GM03348 (cell line): ENCODE measurements at places on chromosomes 1 and 21.

DNA sequence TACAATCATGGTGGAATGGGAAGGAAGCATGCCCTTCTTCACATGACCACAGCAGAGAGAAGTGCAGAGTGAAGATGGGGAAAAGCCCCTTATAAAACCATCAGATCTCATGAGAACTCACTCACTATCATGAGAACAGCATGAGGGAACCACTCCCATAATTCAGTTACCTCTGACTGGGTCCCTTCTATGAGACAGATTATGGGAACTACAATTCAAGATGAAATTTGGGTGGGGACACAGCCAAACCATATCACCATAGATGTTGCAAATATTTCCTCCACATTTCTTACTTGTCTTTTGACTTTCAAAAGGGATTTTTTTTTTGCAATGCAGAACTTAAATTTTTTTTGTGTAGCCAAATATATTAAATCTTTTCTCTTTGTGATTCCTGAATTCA lies 14.8 kb downstream of the SH3BGR start:
- no peak for DNase-seq

GRCh38 chr1:39391691-39392679 lies 99.5 kb upstream of the BMP8A start:
- DNase-seq, result peak; percentile 84

DNA sequence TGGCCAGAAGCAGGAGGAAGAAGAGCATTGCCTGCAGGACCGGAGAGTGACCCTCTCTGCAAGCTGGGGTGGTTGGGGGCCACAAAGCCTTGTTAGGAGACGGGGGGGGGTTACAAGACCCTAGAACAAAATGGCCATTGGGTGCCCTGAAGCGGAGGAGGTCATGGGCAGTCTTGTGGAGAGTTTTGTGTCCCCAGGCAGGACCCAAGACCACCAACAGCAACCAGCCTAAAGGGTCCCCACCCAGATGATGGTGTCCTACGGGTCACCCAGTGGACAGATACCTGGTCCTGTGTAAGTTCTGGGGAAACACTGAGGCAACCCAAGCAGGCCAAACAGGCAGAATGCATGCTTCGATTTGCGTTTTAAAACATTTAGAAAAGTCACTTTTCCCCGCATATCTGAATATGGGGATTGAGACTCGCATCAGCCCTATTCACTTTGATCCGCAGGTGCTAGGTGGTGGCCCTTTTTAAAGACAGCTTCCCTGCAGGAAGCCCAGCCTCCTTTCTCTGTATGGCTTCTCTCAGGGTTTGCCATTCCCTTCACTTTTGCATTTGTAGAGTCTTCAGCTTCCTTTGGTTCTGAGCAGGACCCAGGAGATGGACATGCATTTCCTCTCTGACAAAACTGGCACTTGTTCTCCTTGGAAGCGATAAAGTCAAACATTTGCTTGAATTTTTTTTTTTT lies 21.1 kb downstream of the GNG4 start:
- DNase-seq, result no peak

DNA sequence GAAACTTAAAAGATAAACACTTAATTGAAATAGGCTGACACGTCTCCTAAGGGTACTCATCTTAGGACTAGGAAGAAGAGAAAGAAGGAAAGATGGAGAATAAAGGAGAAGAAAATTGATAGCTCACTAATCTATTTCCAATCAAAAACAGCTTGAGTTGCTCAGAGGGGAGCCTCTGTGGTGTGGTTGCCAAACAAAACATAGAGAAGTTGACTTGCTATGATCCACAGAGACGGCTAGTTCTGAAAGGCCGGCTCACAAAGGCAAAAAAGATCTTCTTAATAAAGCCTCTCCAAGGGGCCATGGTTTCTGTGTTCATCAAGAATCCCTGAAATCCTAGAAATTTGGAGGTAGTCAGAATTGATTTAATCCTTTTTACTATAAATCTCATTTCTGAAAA lies 644.1 kb downstream of the LMO4 start:
- DNase-seq, result no peak

DNA sequence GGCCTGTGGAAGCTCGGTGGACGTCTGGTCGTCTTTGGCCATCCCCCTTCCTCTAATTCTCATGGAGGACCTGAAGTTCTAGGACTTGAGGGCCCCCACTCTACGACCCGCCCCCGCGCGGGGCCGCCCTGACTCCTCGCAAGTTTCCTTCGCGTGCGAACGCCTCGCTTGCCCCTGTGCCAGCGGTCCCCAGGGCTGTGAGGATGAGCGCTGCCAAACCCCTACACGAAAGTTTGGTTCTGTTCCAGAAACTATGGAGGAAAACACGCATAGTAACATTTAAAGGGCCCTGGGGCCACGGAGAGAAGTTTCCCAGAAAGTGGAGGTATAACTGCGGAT lies 304 bp upstream of the GNG12 start:
- DNase-seq, result no peak

DNA sequence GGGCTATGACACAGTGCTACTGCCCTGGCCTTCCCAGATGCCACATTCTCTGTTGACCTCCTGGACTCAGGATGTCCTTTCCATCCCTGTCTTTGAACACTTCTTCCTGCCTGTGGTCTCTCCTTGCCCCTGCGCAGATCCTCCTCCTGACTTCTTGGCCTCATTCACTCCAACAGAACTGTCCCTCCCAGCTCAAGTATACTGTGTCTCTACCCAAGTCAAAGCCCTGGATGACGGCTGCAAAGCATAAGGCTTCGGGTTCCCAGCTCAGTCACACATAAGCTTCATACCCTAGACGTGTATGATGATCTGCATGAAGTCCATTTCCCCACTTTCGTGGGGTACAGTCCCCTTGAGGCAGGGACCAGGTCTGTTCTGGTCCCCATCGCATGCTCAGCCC lies 328.2 kb upstream of the VAMP3 start:
- no peak for DNase-seq

GRCh38 chr1:55310505-55310971 lies 95.4 kb upstream of the USP24 start:
- peak; percentile 91 for DNase-seq

DNA sequence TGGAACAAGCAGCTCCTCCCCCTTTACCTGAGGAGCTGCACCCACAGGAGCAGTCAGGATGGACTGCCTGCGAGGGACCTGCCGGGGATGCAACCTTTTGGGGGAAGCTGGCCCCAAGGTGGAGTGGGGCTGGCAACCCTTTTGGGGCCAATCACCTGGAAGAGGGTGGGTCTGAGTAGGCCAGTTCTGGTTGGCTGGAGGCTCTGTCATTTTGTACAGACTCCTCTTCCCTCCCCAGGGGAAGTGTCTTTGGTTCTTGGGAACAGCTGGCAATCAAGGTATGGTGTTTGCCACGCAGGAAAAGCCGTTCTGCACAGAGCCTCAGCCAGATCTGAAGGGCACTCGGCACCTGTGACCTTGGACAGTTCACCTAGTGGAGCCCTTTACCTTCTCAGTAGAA lies 280 bp upstream of the A3GALT2 start:
- DNase-seq, result no peak

DNA sequence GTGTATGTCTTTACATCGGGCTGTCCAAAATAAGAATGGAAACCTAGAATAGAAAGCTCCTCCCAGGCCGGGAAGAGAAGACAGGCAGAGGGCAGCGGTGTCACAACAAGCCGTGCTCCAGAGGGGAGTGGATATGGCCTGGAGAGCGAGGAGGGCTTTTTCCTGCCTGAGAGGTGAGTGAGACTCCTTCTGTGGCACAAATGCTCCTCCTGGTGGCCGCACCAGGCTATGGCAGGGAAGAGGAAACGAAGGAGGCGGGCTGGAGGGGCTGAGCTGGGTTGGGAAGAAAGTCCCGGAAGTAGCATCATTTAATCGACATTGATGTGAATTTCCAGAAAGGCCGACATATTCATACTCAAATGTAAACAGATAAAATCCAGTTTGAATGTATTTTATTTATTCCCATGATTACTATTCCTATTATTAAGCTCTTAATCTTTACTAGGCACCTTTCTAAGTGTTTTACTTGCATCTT lies 54.7 kb downstream of the MEF2D start:
- DNase-seq, result peak; percentile 90

DNA sequence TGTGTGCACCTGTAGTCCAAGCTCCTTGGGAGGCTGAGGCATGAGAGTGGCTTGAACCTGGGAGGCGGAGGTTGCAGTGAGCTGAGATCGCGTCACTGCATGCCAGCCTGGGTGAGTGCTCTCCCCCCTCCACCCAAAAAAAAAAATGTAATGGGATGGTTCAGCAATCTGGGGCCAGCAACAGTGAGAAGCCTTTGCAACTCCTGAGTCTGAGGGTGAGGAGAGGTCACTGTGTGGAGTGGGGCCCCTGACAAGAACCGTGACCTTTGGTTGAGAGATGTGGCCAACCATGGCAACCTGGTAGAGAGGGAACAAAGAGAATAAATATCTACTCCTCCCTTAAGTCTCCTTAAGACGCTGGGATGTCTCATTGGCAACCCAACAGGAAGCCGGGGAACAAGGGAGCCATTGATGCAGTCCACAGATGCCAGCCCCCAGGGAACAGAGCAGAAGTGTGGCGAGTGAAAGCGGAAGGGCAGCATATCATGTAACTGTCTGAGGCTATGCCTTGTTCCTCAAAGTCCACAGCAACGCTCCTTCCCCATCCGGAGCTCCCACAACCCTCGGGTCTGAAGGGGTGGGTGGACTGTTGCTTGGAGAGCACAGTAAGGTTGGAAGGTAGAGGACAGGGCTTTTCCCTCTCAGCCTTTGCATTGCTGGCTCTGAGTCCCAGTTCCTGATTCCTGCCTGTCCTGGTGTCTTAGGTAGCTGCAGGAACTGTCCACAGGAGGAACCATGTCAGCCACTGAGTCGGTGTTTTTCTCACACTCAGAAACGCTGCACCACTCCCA lies 8.3 kb downstream of the TRNP1 start:
- DNase-seq, result no peak

DNA sequence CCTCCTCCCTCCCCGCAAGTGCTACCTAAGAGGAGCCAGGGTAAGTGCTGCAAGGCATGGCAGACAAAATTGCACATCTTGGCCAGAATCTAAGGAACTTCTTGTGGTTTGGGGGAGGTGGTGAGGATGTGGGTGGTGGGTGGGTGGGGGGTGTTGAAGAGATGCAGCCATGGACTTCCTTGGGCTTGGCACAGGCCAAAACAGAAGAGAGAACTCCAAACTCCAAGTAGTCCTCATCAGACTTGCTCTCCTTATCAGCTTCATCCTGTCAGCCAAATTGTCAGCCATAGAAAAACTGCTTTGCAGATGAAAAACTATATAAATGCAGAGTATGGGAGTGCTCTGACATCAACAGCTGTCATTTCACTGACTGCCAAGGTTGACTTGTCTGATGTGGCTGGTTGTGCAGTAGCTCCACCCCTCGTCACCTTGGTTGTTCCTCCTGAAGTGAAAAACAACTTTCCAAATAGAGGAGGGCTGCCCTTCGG lies 7.1 kb downstream of the AMIGO1 start:
- no peak for DNase-seq

DNA sequence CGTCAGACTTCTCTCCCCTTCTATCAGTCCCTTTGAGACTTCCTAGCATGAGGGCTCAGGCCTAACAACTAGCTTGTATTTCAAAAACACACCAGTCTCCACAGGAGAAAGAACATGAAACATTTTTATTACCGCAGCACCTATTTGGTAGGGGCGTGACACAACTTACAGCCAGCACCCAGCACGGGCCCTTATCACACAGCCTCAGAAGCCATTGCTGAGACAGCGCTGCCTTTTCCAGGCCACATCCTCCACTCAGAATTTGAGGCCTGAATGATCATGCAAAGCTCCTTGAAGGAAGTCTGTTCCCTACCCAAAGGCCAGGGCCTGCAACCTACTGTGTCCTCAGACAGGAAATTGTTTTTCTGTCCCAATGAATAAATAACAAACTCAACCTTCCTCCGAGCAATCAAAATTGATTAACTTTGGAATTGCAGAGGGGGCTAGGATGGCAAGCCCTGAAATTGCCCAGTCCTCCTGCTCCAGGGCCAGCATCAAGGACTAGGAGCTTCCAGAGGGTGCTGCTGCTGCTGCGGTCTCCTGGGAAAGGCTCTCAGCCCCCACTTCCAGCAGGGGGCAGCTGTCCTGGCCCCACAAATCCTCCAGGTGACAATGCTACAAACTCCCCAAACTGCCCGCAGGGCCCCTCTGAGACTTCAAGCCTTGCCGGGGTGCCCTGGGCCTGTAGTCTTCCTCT lies 94.3 kb upstream of the GALNT2 start:
- no peak for DNase-seq

DNA sequence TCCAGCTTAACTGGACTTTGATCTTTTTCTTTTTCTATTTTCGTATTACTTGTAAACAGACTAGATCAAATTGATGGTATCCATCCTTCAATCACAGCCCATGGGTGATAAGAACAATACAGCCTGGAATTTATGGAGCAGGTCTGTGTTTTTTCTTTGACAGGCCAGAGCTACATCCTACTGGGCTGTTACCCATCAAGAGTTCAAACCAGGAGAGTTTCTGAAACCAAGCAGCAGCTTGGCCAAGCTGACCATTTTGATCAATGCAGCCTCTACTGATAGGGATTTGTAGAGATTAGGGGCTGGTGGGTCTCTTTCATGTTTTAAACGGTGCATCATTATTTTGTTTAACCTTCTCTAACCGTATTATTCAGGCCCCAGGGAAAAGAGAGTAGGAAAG lies 24.3 kb upstream of the CCDC190 start:
- no peak for DNase-seq

GRCh38 chr1:89604414-89604735 lies 28.5 kb upstream of the LRRC8C start:
- DNase-seq, result no peak

- DNase-seq, result no peak
Measured at GRCh38 chr1:54390655-54391054, 15.5 kb downstream of the SSBP3 start.

- DNase-seq, result no peak
Measured at GRCh38 chr1:110086961-110087360, 16.5 kb upstream of the ALX3 start.

GRCh38 chr1:35530168-35530567 lies 27.0 kb downstream of the KIAA0319L start:
- DNase-seq, result no peak

DNA sequence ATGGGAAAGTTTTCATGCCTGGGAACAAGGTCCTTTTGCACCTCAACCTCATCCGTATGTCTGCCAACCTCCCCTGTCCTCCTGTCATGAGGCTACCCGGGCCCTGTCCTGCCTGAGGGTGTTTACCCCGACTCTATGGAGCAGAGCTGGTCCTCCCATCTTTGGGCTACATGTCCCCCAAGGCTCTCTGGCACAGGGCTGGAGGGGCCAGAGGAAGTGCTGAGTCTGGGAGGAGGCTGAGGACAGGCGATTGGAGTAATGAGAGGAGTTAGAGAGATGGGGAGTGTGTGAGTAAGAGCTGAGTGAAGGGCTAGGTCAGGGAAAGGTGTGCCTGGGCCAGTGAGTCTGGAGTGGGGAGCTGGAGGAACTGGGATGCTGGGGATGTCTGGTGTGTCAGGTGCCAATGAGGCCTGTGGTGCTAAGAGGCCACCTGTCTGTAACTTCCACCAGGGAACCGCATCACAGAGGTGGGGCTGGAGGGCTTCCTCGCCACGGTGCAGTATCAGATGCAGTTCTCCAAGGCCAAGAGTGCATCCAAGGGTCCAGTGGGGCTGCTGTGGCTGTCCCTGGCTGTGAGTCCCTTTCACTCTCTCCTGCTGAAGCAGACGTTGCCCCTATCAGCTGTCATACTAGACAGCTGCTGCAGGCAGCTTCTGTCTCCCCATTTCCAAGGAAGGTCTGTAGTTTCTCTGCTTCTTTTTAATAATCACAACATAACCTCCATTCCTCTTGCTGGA lies 11.7 kb downstream of the LRRC71 start:
- DNase-seq, result no peak

- DNase-seq, result no peak
Measured at GRCh38 chr1:41679531-41679930, 195.0 kb upstream of the EDN2 start.

- DNase-seq, result no peak
Measured at GRCh38 chr1:248834343-248834940, 3.6 kb upstream of the ZNF672 start.

- DNase-seq, result peak; percentile 14
Measured at GRCh38 chr1:119254067-119254720, 113.7 kb upstream of the WARS2 start.

GRCh38 chr1:67227196-67227595 lies 60.9 kb downstream of the IL23R start:
- DNase-seq, result no peak
